ENCODE measurements at places on chromosomes 7 and 10.

GRCh38 chr10:15813415-15813814 lies 46.9 kb downstream of the MINDY3 start:
- DNase-seq = no peak

- no peak for DNase-seq
Measured at GRCh38 chr10:86170255-86171108, 196.1 kb downstream of the GRID1 start.

DNA sequence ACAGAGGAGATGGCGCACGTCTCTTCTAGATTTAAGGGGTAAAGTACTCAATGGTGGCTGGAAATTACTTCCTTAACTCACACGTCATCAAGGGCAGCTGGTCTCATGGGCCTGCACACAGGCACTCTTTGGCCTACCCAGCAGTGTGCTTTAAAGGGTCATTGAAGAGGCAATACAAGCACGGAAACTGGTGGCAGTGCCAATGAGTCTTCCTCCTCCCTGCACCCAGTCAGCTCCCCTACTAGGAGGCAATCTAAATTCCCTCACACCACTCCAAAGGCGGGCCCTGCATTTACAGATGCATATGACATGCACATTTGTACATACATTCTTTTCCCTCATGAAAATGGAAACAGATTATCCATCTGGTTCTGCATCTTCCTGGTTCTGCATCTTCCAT lies 47.4 kb downstream of the PPIF start:
- no peak for DNase-seq

GRCh38 chr10:18204039-18204835 lies 64.0 kb downstream of the CACNB2 start:
- DNase-seq = no peak

- DNase-seq = no peak
Measured at GRCh38 chr7:48376263-48376662, 205.0 kb downstream of the ABCA13 start.

- DNase-seq = no peak
Measured at GRCh38 chr10:128883231-128884032, 583.6 kb upstream of the MGMT start.

DNA sequence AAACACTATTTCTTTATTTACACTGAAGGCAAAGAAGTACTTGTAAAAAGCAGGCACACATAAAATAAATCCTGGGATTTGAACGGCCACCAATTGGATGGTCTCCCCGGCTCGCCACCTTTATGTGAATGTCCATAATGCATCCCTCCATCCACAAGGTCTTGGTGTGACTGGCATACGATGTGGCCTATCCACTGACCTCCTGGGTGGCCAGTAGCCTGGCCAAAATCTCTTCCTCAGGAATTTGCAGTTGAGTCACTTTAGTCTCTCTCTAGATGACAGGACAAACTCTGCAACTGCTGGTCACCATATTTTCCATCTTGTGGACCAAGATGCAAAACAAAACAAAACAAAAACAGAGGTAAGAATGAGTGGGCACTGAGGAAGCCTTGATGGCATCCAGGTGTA lies 39.1 kb downstream of the CDK1 start:
- no peak for DNase-seq

- DNase-seq = no peak
Measured at GRCh38 chr7:4837803-4838625, 23.8 kb downstream of the PAPOLB start.

GRCh38 chr10:128625926-128626325 lies 499.7 kb upstream of the MKI67 start:
- no peak for DNase-seq

DNA sequence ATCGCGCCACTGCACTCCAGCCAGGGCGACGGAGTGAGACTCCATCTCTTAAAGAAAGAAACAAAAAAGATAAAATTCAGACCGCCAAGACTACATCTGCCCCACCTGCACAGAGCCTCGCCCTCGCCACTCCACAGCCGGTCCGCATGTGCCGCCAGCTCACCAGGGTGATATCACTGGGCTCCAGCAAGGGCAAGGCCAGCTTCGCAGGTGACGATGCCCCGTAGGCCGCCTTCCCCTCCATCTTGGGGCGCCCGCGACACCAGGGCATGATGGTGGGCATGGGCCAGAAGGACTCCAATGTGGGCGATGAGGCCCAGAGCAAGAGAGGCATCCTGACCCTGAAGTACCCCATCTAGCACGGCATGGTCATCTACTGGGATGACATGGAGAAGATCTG lies 34.0 kb downstream of the KIFBP start:
- no peak for DNase-seq

- DNase-seq = no peak
Measured at GRCh38 chr10:35355971-35356724, 19.8 kb downstream of the CCNY start.

DNA sequence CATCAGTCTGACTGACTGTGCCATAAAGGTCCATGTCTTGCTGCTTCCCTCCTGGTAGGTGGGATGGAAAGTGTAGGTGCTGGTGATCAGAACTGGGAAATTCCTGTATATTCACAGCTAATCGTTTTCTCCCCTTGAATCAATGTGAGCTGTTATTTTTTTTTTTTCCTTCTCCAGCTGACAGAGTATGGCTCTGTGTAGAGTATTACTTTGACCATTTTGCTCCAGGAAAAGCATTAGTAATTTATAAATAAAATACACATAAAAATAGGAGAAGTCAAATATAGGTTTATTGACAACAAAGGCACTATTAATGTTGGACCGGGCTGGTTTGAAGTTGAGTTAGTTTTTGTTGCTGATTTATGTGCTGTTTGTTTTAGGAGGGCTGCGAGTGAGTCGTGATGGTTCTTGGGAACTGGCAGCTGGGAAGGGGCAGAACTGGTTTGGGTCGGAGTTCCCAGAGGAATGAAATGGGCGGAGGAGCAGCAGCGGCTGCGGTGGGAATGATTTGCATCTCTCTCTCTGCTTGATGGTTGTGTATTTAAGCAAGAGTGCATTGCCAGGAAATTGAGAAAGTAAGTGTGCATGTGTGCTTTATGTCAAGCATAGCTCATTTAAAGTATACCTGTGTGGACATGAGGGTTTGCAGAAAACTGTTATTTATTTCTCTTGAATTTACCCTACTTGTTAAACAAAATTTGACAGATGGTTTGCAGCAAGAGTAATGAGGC lies 80.9 kb downstream of the LRMDA start:
- DNase-seq = no peak

DNA sequence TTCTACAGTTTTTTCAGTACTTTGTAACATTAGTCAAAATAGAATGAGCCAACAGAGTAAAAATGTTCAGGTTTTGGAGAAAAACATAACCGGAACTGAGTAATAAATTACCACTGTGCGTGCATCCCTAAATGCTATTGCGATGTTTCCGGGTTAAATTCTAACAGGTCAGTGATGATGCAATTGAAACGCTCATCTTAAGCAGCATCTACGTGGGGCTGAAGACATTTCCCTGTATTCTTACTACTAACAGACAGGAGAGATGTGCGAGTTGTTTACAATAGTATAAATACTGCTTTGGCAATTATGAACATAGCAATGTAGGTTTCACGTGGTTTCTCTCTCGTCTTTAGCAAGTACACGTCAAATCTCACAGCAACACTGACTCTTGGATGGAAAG lies 149.4 kb downstream of the USP6NL start:
- DNase-seq = no peak

DNA sequence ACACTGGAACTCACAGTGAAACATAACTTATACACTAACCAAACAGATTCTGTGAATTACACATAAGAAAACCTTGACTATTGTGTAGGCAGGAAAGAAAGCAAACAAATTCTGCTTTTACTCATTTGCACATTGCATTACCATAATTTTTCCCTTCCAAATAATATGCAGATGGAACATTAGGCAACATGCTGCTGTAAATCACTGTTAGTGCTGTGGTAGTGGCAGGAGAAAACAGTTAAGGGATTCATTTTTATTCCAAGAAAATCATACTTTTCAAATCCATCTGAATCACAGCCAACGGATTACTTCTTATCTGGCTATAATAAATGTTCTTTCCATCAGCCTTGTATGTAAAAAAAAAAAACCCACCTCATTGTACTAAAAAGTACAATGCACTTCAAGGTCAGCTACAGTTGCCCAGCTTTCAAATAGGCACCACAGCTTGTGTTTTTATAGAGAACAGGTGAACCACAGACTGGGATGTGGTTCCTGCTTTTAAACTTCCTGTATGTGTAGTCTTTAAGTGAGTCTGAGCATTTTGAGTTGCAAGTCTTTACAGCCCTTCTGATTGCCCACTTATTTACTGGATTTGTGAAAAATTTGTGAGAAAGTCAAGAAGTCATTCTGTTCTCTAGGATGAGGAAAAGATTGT lies 590.0 kb upstream of the SEMA3D start:
- DNase-seq = no peak

DNA sequence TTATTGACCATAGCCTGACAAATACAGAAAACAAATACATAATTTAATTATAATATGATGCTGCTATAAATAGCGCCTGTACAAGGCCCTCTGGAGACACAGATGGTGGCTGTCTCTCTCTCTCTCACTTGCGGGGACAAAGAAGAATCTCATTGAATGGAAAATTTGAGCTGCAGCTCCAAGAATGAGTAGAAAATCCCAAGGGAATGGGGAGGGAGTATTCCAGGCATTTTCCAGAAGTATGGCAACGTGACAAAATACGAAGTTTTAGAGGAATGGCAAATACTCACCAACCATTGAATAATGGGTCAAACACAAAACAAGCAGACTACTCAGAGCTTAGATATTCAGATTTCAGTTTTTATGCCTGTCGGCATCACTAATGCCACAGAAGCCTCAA lies 179.9 kb downstream of the NRP1 start:
- no peak for DNase-seq

GRCh38 chr7:149334930-149335329 lies 72.9 kb downstream of the ZNF783 start:
- no peak for DNase-seq

GRCh38 chr7:96424411-96424810 lies 102.5 kb upstream of the SLC25A13 start:
- DNase-seq = no peak

DNA sequence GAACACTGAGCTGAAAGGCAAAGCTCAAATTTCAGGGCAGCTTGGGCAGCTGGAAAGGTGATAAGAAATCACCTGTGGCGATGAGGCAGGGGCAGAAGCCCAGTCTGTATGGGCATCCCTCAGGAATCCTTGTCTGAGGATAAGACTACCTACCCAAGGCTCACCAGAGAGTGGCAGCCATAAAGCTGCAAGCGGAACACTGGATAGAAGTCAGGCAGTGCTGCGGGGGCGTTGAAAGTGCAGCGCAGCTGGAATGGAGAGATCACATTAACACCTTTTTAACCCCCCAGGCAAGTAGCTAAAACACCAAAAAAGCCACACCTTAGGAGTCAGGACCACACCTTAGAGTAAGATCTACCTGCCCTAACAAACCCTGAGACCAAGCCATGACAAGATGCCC lies 38.2 kb downstream of the ABCB5 start:
- DNase-seq = no peak

- DNase-seq = peak; percentile 99
Measured at GRCh38 chr10:22003177-22003963, at the start of gene DNAJC1. Gene DNAJC1 (minus strand): TSS chr10:22003730. CDS start chr10:22003434, 296 bp downstream.

DNA sequence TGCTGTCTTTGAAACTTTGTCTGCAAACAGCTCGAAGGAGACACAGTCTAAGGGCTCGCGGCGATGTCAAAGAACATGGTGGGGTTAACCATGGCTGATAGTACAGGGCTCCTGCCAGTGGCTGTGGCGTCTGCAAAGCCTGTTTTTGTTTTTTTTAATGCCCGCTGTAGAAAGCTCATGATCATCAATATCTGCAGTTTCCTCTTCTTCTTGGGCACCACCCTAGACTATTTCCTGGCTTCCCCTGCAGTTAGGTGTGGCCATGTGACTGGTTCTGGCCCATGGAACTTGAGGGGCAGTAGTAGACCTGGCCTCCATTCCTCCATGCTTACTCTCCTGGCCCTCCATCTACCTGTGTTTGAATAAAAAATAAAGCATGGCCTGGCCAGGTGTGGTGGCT lies 21.8 kb upstream of the SAMD8 start:
- no peak for DNase-seq

GRCh38 chr7:134632937-134633540 lies 13.6 kb upstream of the BPGM start:
- DNase-seq = no peak

- no peak for DNase-seq
Measured at GRCh38 chr10:21624951-21625350, 90.9 kb downstream of the MLLT10 start.

DNA sequence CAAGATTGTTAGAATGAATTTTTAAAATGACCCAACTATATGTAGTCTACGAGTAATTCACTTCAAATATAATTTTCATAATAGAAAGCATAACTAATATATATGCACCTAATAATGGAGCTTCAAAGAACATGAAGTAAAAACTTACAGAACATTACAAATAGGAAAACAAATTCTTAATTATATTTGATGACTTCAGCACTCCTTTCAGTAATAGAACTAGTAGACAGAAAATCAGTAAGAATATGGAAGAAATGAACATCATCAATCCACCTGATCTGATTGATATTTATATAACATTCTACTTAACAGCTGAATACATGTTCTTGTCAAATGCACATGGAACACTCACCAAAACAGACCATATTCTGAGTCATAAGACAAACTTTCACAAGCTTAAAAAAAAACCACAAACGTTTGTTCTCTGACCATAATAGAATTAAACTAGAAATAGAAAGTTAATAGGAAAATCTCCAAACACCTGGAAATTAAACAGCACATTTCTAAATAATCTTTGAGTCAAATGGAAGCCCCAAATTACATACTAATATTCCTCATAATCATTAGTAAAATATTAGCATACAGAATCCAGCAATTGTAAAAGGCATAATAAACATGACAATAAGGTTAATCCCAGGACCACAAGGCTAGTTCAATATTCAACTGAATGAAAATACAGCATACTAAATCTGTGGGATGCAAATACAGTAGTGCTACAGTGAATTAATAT lies 48.0 kb downstream of the BRAF start:
- DNase-seq = no peak

DNA sequence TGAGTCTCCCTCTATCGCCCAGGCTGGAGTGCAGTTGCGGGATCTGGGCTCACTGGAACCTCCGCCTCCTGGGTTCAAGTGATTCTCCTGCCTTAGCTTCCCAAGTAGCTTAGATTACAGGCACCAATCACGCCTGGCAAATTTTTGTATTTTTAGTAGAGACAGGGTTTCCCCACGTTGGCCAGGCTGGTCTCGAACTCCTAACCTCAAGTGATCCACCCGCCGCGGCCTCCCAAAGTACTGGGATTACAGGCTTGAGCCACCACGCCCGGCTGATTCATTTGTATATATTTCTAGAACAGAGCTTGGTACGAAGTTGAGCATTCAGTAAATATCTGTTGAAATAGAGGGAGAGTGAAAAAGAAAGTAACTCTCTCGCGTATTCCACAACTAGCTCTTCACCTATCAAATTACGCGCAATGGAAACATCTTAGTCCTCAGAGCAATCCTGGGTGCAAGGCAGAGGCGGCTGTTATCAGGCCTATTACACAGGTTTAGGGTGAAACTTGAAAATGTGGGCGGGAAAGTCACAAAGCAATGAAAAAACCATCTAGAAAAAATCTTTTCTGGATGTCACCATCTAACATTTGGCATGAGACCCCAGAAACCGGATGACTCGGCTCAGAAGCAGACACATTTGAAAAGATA lies 707 bp upstream of the GHITM start:
- peak; percentile 19 for DNase-seq

- no peak for DNase-seq
Measured at GRCh38 chr10:114526126-114526503, 121.8 kb upstream of the AFAP1L2 start.
